SK-N-DZ (cell line): ENCODE measurements at places on chromosomes 1 and 21.

GRCh38 chr21:45998276-45998701, 16.7 kb downstream of the COL6A1 start:
- no peak for DNase-seq

DNA sequence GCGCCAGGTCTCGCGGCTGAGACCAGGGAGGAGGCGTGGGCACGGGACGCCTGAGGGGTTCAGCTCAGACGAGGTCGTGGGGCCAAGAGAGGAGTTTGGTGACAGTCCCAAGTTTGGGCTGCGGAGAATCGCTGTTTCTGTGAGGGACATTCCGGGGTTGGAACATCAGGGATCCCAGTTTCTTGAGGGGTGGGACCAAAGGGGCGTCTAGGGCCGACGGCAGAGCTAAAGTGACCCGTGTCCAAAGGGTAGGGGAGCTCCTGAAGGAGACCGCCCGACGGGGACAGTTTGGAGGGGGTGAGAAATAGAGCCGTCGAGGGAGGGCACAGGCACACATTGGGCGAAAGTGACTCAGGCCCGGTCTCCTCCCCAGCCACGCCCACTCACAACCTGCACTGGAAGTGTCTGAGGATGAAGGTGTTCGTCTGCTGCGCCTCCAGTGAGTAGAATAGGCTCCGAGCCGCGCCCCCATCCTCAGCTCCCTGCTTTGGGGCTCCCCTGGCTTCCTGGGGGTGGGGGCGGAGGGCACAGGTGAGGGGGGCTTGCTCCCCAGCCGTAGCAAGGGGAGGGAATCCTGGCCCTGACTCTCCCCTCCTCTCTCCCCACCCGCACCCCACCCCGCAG, 7.0 kb downstream of the EFNA3 start:
- DNase-seq, result no peak

DNA sequence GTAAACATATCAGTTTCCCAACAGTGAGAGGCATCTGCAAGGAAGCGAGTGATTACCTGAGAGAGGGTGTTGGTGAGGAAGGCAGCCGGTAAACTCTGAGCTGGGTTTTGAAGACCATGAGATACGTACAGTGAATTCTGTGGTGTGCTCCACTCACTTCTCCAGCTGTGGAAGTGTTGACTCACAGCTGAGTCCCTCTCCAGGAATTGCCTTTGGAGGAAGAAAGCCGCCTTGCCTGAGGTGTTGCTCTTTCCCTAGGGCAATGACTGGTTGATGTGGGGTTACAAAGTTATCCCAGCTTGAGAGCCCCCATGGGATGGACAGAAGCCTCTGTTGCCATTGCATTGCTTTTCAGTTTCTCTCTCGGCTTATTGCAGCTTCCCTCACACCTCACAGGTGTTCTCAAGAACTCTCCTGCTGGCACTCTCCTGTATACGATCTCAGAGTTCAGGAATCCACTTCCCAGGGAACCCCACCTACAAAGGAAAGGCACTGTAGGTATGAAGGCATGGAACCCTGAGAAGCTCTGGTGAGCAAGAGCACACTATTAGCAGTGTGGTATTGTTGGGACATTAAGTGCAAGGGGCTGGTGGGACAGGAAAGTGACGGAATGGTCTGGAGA, 10.8 kb downstream of the NHLH1 start:
- no peak for DNase-seq

- DNase-seq, result no peak
These were observed 17.7 kb downstream of the ETNK2 start for GRCh38 chr1:204134103-204134502.

GRCh38 chr1:246772686-246773085, 48.5 kb downstream of the SCCPDH start:
- no peak for DNase-seq

DNA sequence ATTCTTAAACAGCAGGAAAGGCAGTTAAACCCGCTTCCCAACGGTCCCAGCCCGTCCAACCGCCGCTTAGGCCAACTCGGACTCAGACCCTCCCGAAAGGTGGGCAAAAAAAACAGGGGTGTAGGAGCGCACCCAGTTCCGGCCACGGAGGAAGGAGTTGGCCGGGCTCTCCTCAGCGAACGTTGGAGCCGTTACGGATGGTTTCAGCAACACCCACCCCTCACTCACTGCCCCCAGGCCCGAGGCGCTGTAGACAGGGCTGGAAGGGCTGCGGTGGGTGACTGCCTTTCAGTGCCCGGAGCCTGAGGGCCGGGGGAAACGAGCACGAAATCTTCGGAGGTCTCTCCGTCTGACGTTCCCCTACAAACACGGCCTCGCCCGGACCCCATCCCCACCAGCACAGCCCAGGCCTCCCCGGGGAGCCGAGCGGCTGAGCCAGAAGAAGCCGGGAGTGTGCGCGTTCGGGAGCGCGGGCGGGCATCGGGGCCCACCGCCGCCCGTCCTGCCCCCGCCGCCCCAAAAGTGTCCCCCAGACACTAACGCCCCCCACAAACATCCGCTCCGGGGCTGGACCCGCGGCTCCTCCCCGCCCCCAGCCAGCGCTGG, 1.3 kb downstream of the KDM5B start:
- DNase-seq, result no peak

GRCh38 chr1:42745851-42746250, 5.8 kb upstream of the CLDN19 start:
- no peak for DNase-seq

GRCh38 chr1:54465351-54465811, 59.2 kb upstream of the SSBP3 start:
- DNase-seq, result no peak

- peak; percentile 23 for DNase-seq
These were observed 68.0 kb downstream of the PDE9A start for GRCh38 chr21:42721341-42721824.

DNA sequence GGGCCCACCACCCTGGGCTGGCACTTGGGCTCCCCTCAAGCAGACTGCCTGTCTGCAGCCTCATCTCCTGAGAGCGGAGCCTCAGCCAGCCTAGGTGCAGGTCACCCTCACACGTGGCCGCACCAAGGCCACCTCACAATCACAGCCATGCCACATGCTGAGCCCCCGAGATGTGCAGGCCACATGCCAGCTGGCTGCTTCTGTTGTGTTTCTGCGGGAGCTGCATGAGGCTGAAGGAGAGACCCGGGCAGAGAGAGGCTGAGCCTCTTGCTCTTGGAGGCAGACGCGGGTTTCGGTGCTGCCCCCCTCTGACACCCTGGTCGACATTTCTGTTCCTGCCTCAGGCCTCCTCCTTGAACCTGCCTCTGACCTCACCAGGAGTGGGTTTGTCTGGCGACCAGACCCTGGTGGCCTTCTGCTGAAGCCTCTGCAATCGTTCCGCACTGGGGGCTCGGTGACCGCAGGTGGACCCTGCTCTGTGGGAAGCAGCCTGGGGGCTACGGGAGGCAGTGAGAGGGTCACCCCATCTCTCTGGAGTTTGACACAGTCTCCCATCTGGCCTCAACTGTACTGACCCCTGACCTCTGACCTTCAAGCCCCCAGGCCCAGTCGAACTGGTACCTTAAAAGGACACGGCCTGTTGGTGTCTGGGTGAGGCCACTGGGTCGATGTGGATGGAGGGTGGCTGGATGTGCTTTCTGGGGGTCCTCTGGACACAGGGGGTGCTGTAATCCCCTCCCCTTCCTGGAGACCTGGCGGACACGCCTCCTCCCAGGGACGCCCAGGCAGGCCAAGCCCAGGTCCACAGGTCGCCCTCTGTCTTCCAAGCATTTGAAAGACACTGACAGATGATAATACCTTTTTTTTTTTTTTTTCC, 13.0 kb upstream of the C1orf174 start:
- DNase-seq, result no peak

- DNase-seq, result no peak
These were observed 25.6 kb downstream of the UBE2T start for GRCh38 chr1:202316186-202316585.

- DNase-seq, result peak; percentile 64
These were observed 10.2 kb downstream of the EEIG2 start for GRCh38 chr1:108570128-108570527.

DNA sequence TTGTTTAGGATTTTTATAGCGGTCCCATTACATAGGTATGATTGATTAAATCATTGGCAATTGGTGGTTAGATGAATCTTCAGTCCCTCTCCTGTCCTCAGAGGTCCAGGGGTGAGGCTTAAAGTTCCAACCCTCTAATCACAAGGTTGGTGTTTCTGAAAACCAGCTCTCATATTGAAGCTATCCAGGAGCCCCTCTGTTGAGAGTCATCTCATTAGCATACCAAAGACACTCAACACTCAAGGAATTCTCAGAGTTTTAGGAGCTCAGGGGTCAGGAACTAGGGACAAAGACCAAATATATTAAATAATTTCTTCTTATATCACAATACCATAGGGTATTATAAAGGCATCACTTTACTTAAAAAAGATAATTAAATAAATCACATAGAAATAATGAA, 23.3 kb downstream of the FCRL2 start:
- DNase-seq, result no peak

DNA sequence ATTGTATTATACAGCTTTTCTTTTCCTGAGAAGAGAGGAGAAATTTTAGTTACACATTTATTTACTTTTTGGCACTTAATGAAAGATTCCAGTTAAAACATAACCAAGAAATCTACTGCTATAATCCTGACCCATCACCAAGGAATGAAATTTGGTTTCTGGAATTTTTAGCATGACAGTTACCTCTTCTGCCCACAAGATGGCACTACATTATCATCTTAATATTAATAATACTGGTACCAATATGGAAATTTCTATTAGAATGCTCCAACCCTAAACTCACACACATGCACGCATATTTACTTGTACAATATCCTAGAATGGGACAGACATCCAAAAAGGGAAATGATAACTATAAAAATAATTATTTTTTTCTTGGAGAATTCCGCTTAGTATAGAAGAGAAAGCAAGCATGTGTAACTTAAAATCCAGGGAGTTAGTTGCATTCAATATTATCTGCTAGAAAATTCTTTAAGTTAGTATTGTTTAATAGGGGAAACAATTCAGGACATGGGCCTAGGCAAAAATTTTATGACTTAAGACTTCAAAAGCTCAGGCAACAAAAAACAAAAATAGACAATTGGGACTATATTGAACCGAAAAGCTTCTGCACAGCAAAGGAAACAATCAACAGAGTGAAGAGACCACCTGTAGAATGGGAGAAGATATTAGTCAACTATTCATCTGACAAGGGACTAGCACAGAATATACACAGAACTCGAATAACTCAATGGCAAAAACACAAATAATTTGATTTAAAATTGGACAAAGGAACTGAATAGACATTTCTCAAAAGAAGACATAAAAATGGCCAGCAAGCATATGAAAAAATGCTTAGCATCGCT, 37.4 kb downstream of the MAP3K21 start:
- no peak for DNase-seq

DNA sequence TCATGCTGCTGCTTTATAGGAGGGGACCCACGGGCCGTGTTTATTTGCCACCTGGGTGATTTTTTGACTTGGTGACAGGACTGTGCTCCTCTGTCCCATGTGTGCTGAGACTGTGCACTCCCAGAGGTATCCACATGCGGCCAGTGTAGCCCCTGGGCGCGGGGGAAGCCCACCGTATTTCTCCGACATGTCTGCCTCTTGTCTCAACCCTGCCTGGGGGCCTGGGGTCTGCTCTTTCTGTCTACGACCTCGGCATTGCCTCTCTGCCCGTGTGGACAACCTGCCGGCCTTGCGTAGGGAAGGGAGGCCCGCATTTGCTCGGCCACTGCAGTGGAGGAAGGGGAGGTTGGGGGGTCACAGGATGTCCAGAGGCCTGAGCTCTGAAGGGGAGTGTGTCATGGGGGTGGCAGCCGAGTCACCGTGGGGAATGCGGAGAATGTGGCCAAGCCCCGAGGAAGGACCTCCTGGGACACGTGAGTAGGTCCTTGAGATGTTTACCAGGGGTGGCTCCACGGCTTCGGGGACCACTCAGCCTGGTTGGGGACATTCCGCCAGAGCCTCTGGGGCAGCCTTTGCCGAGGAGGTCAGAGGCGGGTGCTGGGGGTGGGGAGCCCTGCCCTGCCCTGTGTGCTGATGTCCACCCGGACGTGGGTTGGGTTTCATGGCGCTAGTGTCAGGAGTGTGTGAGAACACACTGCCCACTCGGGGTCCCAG, 11.0 kb downstream of the PRKCZ start:
- no peak for DNase-seq

- DNase-seq, result no peak
These were observed 123.0 kb downstream of the TIAM1 start for GRCh38 chr21:31221043-31221442.

DNA sequence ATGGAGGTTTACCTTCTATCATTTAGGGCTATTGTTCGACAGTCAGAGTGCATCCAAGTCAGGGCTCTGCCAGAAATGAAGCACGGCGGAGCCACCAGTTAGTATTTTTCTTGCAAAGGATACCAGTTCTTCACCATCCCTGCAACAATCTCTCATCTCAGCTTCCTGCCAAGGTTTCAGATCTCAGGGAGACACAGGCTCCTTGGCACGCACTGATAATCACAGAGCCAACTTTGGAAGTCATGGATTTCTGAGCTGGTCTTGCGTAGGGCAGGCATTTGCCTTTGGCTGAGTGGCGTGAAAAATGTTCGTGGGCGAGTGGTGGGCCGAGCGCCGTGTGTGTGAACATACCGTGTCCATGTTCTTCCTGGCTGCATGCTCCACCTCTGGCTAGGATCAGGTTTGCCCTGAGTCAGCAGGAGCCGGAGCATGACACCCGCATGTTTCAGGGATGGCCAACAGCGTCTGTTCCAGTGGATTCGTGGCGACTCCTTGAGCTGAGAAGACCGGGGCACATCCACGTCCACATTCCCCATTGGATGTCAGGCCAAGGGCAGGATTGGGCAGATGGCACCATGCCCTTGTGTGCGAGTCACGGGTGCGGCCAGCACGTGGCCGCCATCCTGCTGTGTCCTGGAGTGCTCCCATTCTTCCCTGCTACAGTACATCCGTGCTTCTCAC, 118.5 kb upstream of the C1orf174 start:
- DNase-seq, result no peak

GRCh38 chr1:87402241-87403002, 73.7 kb downstream of the LMO4 start:
- DNase-seq, result no peak

- no peak for DNase-seq
These were observed 410.0 kb downstream of the TGFB2 start for GRCh38 chr1:218755128-218755527.

DNA sequence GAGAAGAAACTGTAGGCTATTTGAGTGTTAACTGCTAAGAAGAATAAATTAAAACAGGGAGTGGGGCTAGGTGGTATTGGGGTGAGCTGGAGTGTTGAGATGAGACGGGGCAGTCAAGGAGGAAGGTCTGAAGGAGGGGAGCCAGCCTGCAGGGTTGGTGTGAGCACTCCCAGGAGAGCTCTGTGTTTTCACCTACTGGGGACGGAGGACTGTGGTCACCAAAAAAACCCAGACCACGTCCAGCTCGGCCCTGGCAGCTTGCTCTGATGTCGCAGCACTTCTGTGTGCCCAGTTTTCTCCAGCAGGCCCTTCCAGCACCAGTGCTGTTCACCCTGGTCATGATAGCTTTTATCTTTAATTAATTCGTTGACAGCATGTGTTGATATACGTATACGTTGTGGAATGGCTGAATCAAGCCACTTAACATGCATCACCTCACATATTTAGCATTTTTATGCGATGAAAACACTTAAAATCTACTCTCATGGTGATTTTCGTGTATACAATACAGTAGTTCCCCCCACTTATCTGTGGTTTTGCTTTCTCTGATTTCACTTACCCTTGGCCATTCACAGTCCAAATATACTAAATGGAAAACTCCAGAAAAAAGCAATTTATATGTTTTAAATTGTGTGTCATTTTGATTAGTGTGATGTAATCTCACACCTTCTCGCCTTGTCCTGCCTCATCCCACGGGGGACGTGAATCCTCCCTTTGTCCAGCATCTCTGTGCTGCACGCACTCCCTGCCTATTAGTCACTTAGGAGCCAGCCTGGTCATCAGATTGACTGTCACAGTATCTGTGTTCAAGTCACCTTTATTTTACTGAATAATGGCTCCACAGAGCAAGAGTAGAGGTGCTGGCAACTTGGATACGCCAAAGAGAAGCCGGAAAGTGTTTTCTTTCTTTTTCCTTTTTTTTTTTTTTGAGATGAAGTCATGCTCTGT, 12.3 kb downstream of the FAM3B start:
- DNase-seq, result no peak
